ENCODE measurements at places on chromosomes 13 and 19. TPM values are rescaled to one million over a fixed set of nuclear protein-coding genes. Genes with fewer than 3 reads are reported as not detected.

DNA sequence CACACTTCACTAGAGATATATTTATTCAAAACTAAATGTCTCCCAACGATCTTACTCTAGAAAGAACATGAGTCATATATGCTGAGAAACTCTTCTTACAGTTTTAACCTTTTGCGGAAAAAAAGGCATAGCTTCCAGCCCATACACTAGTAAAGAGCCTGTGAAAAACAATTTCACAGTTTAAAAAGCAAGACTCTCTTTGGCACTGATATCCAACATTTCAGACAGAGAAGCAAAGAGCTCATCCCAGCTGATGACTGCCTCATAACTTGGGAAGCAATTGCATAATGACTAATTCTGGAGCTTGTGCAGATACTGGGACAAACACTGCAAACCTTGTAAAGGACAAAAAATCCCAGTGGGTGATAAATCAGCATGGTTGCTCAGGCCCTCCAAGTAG is 88.0 kb downstream of the ENOX1 start:
- DNase-seq: no peak

Gene ZNF491
- total RNA-seq: 10.9 TPM

- no peak for DNase-seq
Measured at GRCh38 chr13:98761126-98761985, 8.9 kb upstream of the SLC15A1 start.

DNA sequence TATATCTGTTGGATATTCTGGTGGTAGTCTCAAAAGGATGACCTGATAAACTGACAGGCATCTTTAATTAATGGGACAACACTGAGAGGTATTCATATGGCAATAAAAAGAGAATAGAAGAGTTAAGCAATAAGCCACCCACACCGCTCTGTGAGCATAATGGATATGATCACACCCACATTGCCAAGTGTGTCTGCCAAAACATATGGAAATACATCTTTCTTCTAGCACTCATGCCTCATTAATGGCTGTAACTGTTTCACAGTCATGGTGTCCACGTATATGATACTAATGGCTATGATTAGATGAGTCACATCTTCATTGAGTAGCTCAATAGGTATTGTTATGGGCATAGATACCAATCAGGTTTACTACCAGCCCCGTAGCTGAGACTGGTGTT is 13.1 kb downstream of the IGFL3 start:
- no peak for DNase-seq

Gene YJEFN3
- total RNA-seq: 1.5 TPM

DNA sequence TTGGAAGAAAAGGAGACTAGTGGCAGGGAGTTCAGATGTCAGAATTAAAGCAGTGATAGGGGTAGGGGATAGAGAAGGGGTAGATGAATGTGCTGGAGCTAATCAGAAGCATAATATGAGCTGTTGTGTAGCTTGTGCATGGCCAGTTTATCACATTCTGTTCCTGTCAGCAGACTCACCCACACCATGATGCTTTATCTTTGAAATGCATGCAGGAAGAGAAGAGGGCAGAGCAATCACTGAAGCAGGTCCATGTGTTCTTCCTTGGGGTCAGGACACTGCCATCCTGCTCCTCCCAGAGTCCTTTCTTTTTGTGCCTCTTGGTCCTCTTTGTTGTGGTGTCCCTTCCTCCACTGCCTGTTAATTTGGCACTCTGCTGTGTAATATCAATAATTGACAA is 5.8 kb downstream of the CHAMP1 start:
- no peak for DNase-seq

DNA sequence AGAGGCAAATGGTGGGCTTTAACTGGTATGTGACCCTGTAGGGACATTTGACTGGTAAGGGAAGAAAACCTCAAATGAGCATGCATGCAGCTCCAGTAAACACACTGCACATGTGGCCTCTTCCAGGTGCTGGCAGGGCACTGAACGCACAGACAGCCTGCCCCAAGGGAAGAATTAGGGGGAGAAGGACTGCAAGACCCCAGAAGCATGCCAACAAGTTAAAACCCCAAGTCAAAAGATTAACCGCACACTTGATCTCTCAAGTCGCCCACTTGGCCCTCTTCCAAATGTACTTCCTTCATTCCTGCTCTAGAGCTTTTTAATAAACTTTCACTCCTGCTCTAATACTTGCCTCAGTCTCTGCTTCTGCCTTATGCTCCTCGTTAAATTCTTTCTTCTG is 46.9 kb upstream of the SLITRK1 start:
- no peak for DNase-seq

DNA sequence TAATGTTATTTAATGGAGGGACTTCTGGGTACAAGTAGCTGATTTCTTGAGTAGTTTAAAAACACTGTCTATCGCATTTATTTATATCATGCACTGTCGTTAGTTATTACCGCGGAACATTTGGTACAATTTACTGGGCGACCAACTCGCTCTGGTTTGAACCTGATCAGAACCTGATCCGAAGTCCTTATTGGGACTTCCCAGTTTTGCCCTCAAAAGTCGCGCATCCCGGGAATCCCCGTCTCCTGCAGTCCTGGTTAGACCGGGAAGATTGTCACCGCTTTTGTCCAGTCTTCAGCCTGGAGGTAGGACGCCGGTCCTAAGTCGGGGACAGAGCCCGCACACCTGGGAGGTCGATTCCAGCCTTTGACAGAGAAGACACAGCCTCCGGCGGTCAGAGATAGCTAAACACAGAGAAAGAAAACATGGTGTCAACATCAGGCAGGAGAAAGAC is 694 bp downstream of the CLN5 start:
- DNase-seq: peak; percentile 30

Gene CACNG6
- not detected for total RNA-seq

- no peak for DNase-seq
Measured at GRCh38 chr13:52067237-52067636, 42.7 kb downstream of the UTP14C start.

GRCh38 chr19:1238369-1239303 is 831 bp upstream of the CBARP start:
- DNase-seq: no peak

Gene CYP2A7
- total RNA-seq: not detected

Gene INAFM1
- 3.2 TPM for total RNA-seq

Gene KLF16
- total RNA-seq: 0.26 TPM

- no peak for DNase-seq
Measured at GRCh38 chr13:33058776-33059327, 42.6 kb downstream of the KL start.

Gene CGB8
- total RNA-seq: not detected

Gene AZU1
- total RNA-seq: not detected

GRCh38 chr19:10219678-10220077 is 11.5 kb downstream of the S1PR2 start:
- DNase-seq: no peak

Gene UHRF1
- total RNA-seq: 0.46 TPM

Gene ZNF558
- 8.2 TPM for total RNA-seq

- DNase-seq: no peak
Measured at GRCh38 chr13:30440910-30441703, 18.8 kb downstream of the UBE2L5 start.

DNA sequence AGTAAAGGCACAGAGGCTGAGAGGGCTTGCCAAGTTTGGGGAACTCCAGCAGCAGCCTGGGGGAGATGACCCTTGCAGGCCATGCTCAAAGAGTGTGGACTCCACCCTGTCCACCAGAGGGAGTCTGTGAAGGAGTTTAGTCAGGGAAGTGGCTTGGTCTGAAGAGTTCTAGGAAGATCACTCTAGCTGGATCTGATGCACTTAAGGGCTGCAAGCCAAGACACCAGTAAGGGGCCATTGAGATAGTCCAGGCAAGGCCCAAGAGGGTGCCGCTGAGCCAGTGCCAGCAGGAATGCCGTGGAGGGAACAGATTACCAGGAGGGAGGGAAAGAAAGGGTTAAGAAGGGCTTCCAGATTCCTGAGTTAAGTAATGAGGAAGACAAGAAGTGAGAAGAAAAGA is 68.7 kb downstream of the ZAR1L start:
- peak; percentile 56 for DNase-seq

Gene LRRC63
- not detected for total RNA-seq

Gene PRKCG
- total RNA-seq: not detected

Gene PRDX2
- total RNA-seq: 167 TPM

DNA sequence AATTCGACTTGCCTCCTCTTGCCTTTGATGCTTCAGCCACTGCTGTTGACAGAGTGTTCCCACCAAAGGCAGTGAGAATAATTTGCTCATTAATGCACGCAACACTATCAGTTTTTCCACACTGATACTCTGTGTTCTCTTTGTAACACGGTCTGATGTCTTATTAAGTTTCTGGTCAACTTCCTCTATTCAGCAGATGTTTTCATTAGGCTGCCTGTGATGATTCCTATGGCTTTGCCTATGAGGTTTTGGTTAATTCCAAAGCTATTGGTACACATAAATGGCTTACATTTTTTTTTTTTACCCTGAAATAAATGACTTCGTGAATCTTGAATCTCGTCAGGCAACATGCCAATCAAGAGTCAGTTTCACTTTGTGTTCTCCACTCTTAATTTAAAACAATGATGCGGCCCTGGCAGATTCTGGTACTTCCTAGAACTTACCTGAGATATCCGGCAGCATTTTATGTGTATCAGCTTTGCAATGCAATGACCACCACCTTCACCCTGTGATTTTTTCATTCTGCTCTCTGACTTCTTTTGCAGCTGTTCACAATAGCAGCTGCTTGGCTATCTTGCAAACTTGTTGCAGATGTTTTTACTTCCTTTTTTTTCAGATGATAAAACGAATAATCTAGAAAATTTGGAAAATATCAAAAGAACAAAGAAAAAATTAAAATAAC is 27.5 kb upstream of the KL start:
- DNase-seq: no peak

Gene NLRP4
- not detected for total RNA-seq

DNA sequence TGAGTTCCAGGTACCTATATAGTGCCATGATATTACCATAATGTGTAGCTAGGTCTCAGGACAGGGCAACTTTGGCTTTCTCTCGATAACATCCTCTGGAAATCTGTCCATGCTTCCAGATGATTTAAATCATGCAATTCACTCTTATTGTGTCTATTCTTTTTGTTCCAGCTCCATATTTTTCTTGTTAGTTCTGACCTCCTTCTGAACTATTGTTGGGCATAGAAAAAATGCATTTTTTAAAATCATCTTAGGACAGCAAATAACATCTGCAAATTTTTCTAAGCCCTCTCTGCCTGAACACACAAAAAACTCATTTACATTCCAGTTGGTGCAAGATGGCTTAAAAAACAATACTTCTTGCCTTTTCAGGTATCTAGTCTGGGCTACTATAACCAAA is 1561.0 kb upstream of the MIR17HG start:
- no peak for DNase-seq

DNA sequence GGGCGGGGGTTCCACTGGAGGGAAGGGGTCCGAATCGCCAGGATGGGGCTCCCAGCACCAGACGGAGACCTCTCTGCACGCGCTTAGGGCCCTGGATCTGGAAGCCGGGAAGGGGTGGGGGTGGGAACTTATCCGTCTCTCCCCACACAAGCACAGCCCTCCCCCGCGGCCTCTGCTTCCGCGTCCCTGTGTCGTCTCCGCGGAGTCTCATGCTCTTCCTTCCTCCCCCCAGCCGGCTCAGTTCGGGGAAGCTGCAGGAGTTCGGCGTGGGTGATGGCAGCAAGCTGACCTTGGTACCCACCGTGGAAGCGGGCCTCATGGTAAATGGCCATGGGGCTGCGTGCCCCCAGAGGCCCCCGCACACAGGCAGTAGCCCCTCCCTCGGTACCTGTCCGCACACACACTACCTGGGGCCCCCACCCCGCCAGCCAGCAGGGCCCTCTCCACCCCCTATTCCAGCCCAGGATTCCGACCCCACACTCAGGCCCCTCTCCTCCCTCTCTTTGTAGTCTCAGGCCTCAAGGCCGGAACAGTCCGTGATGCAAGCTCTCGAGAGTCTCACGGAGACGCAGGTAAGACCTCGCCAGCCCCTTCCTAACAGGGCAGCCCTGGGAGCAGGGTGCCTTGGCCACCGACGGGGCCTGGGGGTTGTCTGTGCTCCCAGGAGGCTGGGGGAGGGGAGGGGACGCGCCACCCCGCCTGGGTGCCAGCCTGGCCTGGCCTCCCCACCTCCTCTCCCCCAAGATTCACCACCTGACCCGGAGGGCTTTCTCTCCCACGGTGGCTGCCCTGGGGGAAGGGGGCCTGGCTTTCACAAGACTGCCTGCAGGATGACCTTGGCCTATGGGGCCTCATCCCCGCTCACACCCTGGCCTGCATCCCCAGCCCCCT is 3.2 kb downstream of the MIDN start:
- peak; percentile 67 for DNase-seq

All from uterus (tissue), 4 donors.